Fibroblast of villous mesenchyme (primary cell): ENCODE measurements at places on chromosomes 1 and 21.

- no peak for DNase-seq
Observed at GRCh38 chr1:235937123-235937522, 70.4 kb upstream of the LYST start.

GRCh38 chr1:232726048-232726779 lies 79.0 kb upstream of the MAP10 start:
- peak; percentile 17 for DNase-seq

GRCh38 chr21:31354122-31354521 lies 10.1 kb upstream of the TIAM1 start:
- DNase-seq = no peak

GRCh38 chr1:66050123-66050522 lies 257.4 kb downstream of the PDE4B start:
- DNase-seq = no peak

- DNase-seq = peak; percentile 63
Observed at GRCh38 chr1:43934101-43934985, 742 bp downstream of the ARTN start.

- DNase-seq = no peak
Observed at GRCh38 chr1:29756085-29756484, 519.8 kb downstream of the PTPRU start.

DNA sequence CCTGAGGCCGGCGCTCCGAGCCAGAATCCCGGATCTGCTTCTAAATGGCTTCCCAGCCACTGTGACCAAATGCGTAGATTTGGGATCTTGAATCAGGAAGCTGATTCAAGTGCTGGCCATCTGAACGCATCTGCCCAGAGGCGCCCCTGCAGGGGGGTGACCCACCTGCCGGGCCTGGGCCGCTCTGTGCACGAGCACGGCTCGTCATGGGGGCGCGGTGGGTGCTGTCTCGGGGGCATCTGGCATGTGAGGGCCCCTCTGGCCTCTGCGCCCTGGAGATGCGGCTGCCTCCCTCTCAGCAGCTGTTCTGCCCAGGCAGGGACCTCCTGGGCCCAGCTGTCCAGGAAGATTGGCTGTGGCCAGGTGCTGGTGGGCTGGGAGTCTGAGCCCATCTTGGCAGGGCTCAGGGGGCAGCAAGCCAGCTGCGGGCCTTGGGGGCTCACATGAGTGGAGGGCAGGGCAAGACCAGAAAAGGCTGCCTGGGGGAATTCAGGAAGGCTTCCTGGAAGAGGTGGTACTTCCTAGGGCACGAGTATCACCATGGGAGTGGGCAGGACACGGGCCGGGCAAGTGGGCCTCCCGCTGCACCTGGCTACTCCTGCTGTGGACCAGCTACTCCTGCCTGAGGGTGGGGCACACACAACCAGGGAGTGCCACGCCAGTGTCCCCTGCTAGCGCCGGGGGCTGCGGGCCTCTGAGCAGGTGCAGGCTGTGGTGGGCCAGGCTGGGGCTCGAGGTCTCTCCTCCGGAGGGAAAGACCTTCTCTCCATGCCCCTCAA lies 25.1 kb downstream of the PLCH2 start:
- DNase-seq = no peak

GRCh38 chr1:108893141-108893530 lies 16.4 kb downstream of the GPSM2 start:
- no peak for DNase-seq

DNA sequence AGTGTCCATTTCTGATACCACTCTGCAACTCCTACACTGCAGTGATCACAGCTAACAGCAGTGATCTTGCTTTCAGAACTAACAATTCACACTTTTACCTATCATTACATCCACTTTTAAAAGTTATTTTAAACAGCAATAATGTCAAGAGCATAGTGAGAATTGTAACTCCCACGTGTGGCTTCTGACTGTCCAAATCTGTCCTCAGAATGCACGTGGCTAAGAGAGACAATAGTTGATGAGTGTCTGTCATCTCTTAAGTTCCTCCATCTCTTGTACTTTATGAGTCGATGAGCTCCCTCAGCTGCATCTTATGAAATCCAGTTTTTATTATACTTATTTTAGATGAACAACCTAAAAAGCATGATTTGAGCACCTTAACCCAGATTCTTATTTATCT lies 16.5 kb upstream of the CFHR5 start:
- no peak for DNase-seq

GRCh38 chr1:5956022-5956830 lies 36.0 kb downstream of the NPHP4 start:
- no peak for DNase-seq

- DNase-seq = no peak
Observed at GRCh38 chr1:185343306-185343705, 26.3 kb upstream of the IVNS1ABP start.

GRCh38 chr1:156742017-156742416 lies 1.1 kb upstream of the MRPL24 start:
- DNase-seq = no peak

DNA sequence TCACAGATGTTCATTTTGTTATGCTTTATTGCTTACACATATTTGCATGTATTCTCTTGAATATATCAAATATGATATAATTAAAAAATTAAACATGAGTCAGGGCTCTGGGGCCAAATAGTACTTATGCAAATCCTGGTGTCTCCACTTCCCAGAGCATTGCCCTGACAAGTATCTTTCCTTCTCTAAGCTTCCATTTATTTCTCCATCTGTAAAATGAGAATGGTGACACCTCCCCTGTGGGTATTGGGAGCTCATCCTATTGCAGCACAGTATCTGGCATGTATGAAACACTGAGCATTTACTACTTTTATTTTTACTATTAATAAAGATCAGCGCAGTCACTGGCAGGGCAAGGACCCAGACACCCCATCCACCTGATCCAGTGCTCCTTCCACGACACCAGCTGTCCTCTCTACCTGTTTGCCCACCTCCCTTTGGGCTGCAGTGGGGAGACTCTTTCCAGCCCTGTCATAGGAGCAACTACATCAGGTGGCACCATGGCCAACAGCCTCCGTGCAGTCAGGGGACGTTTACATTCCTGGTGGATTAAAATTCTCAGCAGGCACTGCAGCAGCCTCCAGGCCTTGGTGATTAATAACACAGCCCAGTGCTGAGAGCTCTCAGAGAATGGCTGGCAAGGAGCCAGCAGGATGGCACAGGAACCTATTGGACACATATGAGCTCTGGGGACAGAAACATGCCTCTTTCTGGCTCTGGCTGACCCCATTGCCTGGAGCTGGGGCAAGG lies 113.0 kb downstream of the DMRTB1 start:
- DNase-seq = peak; percentile 50

- peak; percentile 51 for DNase-seq
Observed at GRCh38 chr1:29259802-29260441, 23.6 kb downstream of the PTPRU start.

- no peak for DNase-seq
Observed at GRCh38 chr1:9653491-9654050, 2.0 kb downstream of the PIK3CD start.
